ENCODE measurements at places on chromosomes 3 and 15.

DNA sequence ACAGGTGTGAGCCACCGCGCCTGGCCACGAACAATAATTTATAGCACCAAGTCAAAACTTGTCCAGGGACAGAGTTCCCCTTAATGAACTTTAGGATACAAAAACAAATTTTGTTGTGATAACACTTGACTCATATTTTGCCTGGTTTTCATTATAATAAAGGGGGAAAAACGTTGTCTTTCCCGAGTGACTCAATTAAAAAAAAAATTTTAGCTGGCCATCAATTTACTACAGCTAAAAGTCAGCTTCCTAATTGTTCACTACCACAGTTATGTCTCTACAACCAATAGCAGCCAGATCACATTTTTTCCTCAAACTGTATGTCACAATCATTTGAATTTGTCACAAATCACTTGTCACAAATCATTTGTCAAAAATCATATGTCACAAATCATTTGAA, 116.0 kb downstream of the P3H2 start:
- DNase-seq = no peak

DNA sequence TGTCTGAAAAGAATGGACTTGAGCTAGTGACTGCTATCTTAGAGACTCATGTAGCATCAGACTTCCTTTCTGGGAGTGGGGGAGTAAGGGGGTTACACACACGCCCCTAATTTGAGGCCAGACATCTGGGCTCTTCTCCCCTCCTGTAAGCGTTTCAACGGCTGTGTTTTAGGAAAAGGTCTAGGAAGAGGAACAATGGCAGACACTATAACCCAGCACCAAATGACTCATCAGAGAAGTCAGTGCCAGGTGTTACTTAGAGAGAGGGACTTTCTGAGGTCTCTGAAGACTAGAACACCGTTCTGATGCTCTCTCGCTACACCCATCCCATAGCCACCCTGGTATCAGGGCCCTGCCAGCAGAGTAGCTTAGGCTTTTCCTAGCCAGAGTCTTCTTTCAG, 65.5 kb downstream of the SSUH2 start:
- DNase-seq = no peak

GRCh38 chr3:187084580-187084979, 54.7 kb downstream of the RPL39L start:
- DNase-seq = no peak

DNA sequence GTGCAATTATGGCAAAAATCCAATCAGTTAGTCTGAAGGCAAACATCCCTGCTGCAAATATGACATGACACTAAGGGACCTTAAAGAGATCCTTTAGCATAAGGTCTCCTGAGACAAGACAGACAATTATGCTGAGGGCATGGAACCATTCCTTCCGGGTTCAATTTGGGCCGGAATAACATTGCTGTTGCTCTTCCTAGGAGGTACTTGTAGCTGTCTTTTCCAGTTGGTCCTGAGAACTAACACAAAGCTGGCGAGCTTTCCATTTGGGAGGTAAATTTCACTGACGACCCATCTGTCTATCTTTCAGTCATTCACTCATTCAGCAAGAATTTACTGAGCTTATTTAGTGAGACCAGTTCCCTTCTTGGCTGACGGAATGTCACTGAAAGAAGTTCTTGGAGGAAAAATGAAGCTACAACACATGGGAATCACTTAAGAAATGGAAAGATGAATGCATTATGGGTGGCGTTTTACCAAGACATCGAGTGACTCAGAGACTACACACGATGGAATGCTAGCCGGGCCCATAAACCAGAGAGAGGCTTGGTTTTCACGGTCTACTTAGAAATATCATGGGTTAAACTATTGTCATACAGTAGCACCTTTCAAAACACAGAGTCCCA, 215.5 kb downstream of the PDZRN3 start:
- DNase-seq = no peak

DNA sequence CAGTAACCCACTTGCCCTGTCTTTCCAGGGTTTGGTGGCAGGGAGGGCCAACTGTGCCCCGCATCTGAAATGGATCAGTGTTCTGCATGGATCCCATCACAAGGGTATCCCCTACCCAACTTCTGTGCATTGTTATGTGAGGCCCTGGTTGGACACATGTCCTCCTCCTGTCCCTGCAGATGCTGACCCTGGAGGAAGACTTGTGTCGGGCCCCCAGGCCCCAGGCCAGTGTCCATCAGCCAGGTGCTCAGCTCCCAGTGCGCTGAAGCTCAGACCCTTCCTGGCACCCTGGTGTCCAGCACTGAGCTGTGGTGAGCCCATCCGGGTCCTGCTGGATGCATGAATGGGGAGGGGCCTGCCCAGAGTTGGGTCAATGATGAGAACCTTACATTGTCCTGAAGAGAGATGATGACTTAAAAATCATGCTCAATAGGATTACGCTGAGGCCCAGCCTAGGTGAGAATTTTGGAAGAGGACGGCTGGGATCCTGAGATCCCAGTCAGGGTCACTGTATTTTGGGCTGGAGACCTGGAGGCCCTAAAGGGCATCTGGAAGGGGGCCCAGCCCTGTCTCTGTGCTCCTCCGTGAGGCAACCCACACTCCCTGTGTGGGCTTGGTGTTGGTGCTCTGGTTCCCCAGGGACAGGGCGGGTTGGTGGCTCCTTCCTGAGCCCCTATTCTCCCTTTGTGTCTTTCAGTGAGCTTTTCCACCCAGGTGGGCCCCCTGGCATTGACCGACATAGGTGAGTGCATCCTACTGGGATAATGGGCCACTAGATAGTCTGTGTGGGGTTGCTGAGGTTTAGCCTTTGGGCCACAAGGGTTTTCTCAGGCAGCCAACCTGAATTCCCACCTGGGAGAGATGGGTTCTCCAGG, 199.1 kb downstream of the UBE3A start:
- no peak for DNase-seq

GRCh38 chr15:101488300-101489164, 975 bp downstream of the PCSK6 start:
- no peak for DNase-seq

- no peak for DNase-seq
These were observed 266.2 kb downstream of the NLGN1 start for GRCh38 chr3:173663696-173664111.

Data from NCI-H2029 treated with DMSO at 0.1 percent for 48 hours (cell line).